NCI-H2081 (cell line): ENCODE measurements at places on chromosomes 13 and 19.

DNA sequence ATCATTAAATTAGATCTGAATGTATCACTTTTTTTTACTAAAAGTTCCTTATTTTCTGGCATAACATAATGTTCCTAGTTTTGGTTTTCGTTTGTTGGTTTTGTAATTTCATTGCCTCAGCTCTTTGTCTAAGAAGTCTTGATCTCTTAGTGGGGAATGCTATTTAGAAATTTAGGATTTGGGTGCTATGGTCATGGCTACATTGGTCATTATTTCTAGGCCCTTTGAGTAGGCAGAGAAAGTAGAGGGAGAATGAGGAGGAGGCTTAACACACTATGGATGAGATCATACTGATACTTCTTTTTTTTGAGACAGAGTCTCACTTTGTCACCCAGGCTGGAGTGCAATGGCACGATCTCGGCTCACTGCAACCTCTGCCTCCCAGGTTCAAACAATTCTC is 41.8 kb downstream of the PIBF1 start:
- no peak for DNase-seq

DNA sequence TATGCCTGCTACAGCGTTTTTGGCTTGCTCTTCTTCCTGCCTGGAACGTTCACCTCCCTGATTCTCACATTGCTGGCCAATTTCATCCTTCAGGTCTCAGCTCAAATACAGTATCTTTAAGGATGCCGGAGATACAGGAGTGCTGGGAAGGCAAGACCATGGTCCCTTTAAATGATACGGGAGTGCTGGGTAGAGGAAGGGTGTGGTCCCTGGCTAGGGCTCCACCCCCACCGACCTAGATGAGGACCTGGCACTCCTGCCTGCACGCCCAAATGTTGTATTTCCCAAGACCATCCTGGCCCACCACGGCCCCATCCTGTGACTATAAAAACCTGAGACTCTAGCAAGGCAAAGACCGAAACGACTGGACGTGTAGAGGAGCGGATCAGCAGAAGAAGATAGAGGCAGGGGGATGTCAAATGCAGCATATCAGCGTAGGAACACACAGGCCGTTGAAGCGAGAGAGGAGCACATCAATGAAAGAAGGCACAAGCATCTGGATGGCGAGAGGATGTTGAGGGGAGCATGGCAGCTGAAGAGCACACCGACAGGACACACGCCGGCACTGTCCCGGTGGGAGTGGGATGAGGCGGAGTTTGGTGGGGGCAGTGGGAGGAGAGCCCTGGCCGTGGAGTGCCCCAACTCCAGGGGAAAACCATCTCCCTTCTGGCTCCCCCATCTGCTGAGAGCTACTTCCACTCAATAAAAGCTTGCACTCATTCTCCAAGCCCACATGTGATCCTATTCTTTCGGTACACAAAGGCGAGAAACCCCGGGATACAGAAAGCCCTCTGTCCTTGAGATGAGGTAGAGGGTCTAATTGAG is 74.0 kb downstream of the PCDH9 start:
- no peak for DNase-seq

DNA sequence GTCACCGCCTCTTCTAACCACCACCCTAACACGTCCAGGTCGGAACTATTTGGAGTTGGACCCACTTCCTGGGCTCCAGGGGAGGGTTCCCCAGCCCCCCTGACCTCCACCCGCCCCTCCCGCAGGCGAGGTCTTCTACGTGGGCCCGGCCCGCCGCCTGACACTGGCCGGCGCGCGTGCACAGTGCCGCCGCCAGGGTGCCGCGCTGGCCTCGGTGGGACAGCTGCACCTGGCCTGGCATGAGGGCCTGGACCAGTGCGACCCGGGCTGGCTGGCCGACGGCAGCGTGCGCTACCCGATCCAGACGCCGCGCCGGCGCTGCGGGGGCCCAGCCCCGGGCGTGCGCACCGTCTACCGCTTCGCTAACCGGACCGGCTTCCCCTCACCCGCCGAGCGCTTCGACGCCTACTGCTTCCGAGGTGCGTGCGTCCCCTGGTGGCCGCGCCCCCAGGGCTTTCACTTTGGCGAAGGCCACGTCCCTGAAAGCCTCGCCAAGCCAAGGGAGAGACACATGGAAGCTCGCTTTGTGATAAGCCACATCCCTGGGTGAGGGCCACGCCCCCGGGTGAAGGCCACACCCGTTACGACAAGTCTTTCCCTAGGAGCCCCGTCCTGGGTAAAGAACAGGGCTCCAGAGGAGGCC is 13.2 kb downstream of the NCAN start:
- DNase-seq: no peak

DNA sequence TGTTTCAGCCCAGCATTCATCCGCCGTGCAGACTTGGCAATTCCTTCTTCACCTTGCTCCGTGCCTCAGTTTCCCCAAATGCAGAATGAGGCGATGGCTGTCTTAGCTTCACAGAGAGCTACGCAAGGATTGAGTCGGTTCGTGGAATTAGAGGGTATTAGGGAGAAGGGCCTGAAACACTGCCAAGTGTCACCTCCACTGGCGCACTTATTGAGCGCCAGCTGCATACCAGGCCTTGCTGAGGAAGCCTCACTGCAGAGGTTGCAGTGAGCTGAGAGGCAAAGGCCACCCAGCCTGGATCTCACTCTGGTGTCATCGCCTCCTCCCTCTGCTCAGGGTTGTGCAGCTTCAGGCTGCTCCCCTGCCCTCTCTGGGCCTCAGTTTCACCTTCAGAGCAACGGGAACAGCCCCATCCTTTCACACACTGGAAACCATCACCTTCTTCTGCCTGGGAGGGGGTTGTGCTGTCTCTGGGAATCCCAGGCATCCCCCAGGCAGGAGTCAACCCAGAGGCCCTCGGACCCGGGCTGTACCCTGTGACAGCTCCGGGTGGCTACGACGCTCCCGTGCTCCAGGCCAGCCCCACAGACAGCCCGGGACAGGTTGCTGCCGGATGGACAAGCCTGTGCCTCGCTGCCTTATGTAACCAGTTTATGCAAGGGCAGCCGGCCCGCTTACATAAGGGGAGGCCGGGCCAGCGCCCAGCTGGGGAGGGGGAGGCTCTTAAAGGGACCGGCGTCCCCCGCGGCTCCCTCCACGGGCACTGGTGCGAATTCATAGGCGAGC is 31.9 kb downstream of the NFIC start:
- no peak for DNase-seq

DNA sequence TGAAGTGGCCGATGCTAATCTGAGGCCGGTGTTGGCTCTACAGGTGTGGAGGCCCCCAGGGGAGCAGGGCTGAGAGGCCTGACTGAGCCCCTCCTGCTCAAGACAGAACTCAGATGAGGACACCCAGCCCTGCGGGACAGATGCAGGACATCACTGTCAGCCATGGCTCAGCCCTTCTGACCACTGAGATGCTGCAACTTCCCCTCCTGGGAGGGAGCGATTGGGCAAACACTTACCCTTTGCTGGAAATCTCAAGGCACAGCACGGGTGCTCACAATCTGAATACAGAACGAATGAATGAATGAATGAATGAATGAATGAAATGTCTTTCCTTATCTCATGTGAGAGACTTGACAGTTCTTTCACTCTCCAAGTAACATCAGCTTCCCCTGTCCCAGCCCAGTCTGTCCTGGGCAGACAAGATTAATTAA is 3.5 kb upstream of the SIGLEC7 start:
- DNase-seq: no peak

GRCh38 chr19:16519230-16519687 is 23.0 kb downstream of the CHERP start:
- peak; percentile 20 for DNase-seq

DNA sequence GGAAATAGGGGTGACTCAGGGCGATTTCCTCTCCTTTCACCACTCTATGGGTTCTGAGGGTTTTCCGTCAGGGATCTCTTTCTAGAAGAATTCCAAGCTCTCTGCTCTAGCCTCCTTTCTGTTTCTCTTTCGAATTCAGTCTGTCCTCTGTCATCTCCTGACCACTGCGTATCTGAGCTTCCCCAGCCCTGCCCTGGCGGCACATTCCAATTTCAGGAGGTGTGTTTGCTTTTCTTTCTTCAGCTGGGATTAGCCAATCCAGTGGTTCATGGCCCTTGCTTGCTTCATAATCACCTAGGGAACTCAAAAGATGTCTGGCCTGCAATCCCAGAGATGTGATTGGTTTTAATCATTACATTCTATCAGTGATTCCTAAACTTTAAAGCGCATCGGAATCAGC is 9.4 kb downstream of the IFNL2 start:
- DNase-seq: no peak

DNA sequence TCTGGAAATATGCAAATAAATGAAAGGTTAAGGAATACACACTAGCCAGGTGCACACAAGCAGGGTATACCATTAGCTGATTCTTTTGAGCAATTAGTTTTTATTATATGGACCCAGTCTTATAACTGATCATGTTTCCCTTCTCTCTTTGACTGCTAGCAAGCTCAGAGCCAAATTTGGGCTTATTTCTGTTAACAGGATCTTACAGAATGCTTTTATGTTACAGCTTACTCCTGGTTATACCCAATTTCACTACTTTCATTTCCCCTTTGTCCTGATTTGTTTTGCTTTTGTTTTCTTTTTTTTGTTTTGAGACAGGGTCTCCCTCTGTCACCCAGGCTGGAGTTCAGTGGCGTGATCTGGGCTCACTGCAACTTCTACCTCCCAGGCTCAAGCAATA is 12.9 kb upstream of the TPT1 start:
- no peak for DNase-seq

- DNase-seq: no peak
Observed at GRCh38 chr13:90395846-90396245, 951.6 kb upstream of the MIR17HG start.

GRCh38 chr19:15439078-15439799 is 10.5 kb downstream of the WIZ start:
- no peak for DNase-seq

- DNase-seq: no peak
Observed at GRCh38 chr13:94705081-94706030, 7.0 kb downstream of the SOX21 start.

DNA sequence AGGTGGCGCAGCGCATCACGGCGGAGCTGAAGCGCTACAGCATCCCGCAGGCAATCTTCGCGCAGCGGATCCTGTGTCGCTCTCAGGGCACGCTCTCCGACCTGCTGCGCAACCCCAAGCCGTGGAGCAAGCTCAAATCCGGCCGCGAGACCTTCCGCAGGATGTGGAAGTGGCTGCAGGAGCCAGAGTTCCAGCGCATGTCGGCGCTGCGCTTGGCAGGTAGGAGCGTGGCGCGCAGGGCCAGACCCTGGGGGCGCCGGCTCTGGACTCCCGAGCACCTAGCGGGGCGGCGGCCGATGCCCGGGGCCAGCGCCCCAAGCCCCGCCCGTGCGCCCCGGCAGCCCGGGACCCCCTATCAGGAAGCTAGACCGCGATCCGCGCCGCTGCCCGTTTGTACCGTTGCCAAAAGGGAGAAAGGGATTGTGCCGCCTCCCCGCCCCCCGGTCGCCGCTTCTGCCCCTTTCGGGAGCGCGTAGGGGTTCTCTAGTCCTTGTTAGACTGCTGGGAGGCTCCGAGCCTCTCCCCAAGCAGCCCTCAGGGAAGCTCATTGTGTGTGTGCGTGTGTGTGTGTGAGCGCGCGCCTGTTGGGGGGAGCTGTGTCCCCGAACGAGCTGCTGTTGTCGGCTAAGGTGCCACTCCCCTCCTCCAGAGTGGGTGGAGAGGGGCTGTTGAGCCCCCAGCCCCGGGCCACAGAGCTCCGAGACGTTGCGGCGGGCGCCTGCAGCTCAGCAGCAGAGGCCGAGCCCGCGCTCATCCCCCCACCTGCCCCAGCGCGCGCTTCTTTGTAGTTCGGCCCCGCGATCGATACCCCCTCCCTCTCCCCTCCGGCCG is 1.5 kb downstream of the ONECUT3 start:
- no peak for DNase-seq

- no peak for DNase-seq
Observed at GRCh38 chr13:44309794-44310757, 63.5 kb upstream of the SERP2 start.

GRCh38 chr19:33448159-33448516 is 73.5 kb downstream of the PEPD start:
- DNase-seq: no peak

GRCh38 chr19:10293637-10294367 is 4.0 kb downstream of the ICAM5 start:
- no peak for DNase-seq

DNA sequence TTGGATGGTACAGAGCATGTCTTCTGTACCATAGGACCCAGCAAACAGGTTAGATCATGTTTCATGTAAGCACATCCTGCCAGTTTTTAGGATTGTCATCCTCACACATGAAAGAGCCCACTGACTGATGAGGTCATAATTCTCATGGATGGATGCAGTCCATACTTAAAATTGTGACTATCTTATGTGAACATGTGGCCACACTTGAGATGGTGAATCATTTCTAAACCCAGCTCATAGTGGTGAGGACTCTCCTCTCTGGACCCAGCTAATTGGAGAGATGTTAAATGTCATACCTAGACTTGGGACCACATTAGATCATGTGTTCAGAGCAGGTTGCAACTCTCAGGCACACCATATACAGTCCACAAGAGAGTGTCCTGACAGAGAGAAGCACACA is 24.8 kb upstream of the ZNF254 start:
- DNase-seq: no peak

- no peak for DNase-seq
Observed at GRCh38 chr13:42796747-42797356, 15.5 kb downstream of the FAM216B start.

- no peak for DNase-seq
Observed at GRCh38 chr19:29527500-29528328, 1.9 kb downstream of the VSTM2B start.

- DNase-seq: no peak
Observed at GRCh38 chr19:11252665-11253355, 9.5 kb downstream of the DOCK6 start.

- DNase-seq: no peak
Observed at GRCh38 chr13:39840201-39840600, 184.7 kb downstream of the COG6 start.

- DNase-seq: no peak
Observed at GRCh38 chr13:111542530-111543341, 222.3 kb downstream of the TEX29 start.

DNA sequence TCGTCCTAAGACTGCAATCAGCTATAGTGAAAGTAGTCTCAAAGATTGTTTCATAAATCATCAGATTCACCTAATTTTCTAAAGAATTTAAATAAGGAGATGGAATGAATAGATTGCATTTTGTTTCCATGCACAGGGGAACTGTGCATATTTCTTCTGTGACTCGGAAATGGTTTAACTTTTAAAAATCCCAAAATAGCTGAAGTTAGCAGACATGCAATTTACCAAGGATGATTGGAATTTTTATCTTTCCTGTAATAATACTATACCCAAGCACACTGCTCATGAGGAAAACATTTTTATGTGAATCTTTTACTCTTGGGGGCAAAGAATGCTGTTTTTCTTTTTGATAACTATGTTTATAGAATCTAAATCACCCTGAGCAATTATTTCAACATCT is 15.0 kb upstream of the LMO7 start:
- DNase-seq: no peak

- DNase-seq: no peak
Observed at GRCh38 chr19:674282-675151, 1.7 kb upstream of the FSTL3 start.
